ENCODE measurements at places on chromosomes 2 and 18.
A peak's percentile ranks its signal among the peaks of the same experiment; 100 is the strongest.

- no peak for DNase-seq
Measured at GRCh38 chr2:159982842-159983785, 79.3 kb downstream of the PLA2R1 start.

GRCh38 chr18:49101236-49101635 lies 150.5 kb upstream of the SMAD7 start:
- DNase-seq: no peak

- DNase-seq: no peak
Measured at GRCh38 chr2:156944871-156945270, 312.6 kb upstream of the GALNT5 start.

- no peak for DNase-seq
Measured at GRCh38 chr2:84969511-84970209, 1.3 kb upstream of the KCMF1 start.

GRCh38 chr2:44708661-44709000 lies 232.9 kb upstream of the SIX3 start:
- no peak for DNase-seq

DNA sequence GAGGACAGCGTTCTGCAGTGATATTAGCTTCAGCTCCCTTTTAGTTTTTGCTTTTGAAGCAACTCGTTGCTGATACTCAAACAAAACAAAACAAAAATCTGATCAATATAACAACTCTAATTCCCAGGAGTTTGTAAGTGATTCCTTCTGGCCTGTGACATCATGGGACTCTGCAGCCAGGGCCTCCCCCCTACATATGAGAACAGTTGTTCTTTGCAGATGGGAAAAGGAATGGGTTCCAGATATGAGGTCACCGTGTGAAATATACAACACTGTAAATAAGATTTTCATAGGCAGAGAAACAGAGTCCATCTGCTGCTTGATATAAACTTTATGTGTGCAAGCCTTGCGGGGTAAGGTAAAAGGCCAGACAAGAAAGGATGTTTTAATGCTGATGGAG lies 56.7 kb downstream of the DIS3L2 start:
- no peak for DNase-seq

DNA sequence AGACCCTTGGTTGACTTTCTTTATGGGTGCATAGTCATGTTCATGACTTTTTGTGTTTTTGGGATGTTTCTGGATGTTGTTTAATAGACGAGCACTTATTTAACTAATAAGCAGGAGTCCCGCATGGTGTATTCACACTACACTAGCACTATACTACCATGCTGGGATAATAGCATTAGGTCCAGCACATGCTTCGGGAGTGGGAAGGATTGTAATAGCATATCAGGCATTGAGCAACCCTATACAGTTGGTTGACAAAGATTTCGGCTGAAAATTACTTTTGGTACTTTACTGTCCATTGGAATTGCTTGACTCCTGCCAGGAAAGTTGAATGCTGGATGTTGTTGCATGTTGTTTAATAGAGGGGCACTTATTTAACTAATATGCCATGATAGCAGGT lies 2.8 kb downstream of the SH3RF3 start:
- DNase-seq: no peak

DNA sequence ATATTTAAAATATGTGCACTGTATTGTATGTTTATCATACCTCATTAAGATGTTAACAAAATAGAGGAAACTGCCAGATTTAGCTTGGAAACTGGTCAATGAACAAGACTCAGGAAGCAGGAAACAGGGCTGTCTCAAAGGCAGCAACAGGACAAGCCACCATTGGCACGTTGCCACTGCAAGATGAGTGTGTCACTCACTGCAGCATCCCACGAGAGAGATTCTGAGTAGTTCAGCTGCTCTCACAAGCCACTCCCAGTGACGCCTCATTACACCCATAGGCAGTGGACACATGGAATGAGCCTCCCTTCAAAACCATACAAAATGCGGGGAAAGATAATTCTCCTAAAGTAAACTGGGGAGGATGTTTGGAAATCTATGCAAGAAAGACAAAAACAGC lies 181.9 kb upstream of the DLGAP1 start:
- no peak for DNase-seq

GRCh38 chr2:226845386-226846116 lies 9.7 kb downstream of the RHBDD1 start:
- DNase-seq: no peak

DNA sequence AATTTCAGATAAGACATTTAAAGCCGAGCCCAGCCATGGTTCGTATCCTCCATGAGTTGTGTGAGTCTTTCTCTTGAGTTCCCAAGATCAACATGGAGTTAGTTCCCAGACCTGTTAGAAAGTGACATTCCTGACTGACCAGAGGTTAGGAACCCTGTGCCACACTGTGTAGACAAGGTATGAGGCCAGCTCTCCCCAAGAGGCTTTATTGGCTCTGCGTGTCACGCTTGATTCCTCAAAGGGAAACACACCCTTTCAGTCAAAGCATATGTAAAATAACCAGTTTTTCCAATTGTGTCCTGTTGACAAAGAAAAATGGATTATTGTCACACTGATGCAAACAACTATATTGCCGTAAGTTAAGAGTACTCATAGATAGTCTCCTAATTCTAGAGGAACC lies 1.2 kb downstream of the SULT1C3 start:
- DNase-seq: no peak

GRCh38 chr2:197828464-197829135 lies 24.2 kb downstream of the PLCL1 start:
- no peak for DNase-seq

GRCh38 chr2:213846856-213847255 lies 562.6 kb downstream of the SPAG16 start:
- DNase-seq: peak; percentile 23

- no peak for DNase-seq
Measured at GRCh38 chr2:28234807-28235206, 157.9 kb upstream of the FOSL2 start.

- DNase-seq: no peak
Measured at GRCh38 chr18:5197032-5197434, at the start of gene AKAIN1. TSS of gene AKAIN1 (minus strand) at chr18:5197257. CDS start at chr18:5197053, 204 bp downstream.

GRCh38 chr18:27656167-27656778 lies 471.2 kb upstream of the CHST9 start:
- DNase-seq: no peak

GRCh38 chr2:151878655-151879563 lies 50.7 kb upstream of the ARL5A start:
- no peak for DNase-seq

- no peak for DNase-seq
Measured at GRCh38 chr2:81327911-81328310, 1023.4 kb upstream of the LRRTM1 start.

DNA sequence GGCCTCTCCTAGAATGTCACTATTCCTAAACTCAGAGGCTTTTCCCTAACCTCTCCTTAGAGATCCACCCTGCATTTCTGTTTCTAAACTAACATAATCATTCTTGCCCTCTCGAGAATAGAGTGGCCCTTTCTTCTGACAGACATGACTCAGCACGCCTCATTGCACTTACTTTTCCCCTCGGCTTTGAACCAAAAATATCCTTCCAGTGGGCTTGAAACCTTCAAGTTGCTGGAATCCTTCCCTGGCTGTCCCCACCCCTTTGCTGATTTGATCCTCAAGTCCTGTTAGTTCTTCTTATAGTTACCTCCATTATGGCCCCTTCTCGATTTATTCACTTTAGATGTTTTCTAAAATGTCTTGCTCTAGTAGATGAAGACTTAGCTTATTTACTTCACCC lies 158.0 kb downstream of the LTBP1 start:
- no peak for DNase-seq

DNA sequence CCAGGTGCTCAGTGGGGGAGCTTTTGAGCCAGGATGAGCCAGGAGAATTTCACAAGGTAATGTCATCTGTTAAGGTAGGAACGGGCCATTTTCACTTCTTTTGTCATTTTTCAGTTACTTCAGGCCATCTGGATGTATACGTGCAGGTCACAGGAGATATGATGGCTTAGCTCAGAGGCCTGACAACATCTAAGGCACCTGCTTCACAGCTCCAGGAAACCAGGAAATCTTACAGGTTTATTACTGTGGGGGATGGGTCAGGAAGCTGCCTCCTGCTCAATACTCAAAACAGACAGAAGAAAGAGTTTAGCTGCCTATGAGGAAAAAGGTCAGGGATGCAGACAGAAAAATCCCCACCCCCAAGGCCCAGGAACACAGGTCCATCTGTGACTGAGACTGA lies 364.3 kb upstream of the LRP1B start:
- no peak for DNase-seq

- no peak for DNase-seq
Measured at GRCh38 chr2:170330881-170331280, 152.9 kb downstream of the MYO3B start.

DNA sequence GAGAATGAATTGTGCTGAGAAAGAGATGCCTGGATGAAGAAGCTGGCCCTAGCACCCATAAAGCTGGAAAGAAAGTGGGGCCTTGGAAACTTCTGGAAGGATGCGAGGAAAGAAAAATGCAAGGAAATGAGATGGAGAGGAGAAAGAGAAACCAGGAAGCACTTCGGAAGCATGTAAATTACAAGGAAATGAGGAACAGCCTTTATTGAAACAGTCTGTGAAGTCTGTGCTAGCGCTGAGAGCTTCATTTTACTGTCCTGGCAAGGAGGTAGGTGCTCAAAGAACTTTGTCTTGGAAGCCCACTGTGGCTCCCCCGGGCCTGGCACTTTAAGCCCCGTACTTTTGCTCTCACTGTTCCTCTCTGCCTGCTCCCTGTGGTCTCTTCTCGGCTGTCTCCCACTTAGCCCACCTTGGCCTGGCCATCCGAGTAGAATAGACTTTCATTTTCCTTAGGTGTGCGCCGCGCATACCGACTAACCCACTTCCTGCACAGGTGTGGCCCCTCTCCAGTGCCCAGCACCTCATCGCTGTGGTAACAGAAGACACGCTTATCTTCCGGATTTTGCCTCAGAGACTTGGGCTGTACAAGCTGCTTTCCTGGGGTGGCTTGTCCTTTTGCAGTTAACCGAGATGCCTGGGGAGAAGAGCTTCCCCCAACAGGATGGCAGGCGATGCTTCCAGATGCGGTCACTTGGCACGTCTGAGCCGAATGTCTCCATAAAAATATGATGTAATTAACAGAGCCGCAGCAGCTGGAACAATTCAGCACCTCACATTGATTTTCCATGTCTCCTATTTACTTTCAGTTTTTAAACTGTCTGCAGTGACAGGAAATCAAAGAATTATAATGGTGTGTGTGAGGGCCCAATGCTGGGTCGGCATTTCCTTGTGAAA lies 199.6 kb downstream of the HRH4 start:
- no peak for DNase-seq

DNA sequence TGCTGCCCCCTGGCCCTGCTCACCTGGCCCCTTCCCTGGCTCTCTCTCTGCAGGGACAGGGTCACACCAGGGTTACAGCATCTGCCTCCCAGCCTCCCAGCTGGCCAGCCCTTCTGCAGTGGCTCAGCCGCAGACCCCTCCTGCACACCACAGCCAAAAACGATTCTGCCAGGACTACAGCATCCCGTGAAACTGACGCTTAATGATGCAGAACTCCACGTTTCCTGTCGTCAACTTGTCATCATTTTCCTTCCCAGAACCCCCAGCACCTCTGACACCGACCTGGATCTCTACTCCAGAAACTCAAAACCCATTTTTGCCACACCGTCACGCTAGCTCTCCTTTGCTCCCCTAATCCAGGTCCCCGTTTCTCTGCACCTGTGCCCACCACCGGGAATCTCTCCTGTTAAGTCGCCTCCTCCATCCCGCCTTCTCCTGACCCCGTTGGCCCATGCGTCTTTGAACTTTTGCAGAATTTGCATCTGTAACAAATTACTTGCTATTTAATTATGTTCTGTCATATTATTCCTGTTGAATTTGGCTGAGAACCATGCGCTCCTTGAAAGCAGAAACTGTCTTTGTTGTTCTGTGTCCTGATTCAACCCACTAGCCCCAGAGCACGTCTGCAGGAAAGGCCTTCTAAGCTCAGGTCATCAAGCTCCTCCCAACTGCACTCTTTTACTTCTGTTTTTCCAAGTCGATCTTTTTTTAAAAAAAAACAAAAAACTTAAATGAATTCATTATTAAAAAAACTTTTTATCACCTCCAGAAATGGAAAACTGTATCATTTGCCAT lies 173.2 kb upstream of the COPS8 start:
- DNase-seq: no peak

DNA sequence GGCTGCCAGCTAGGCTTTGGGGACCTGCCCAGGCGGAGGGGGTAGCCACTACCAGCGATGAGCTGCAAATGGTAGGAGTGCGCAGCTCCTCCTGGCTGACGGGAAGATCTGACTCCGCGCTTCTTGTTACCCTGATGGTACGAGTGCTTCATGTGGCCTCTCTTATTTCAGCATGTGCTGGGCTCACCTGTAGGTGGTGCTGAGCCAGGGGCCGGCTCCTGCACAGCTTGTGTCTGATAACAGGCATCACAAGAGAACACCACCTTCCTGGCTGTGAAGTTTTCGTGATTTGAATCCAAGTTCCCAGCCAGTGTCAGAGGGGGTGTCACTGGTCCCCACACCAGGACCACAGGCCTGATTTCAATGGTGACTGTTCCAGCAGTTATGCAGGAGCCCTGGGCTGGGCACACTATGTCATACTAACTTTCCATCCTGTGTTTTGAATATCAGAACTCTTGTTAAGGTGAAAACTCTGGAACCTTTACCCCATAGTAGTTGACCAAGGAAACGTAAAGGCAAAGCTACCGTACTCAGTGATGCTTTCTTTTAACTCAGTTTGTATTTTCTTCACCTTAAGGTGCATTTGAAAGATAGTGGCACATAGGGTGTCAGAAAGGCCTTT lies 28.0 kb downstream of the APCDD1 start:
- no peak for DNase-seq

GRCh38 chr2:172307800-172308199 lies 119.6 kb upstream of the ITGA6 start:
- DNase-seq: no peak

GRCh38 chr2:74097574-74097973 lies 50.1 kb downstream of the BOLA3 start:
- DNase-seq: no peak

- DNase-seq: no peak
Measured at GRCh38 chr2:239886781-239887180, 138.4 kb downstream of the NDUFA10 start.

DNA sequence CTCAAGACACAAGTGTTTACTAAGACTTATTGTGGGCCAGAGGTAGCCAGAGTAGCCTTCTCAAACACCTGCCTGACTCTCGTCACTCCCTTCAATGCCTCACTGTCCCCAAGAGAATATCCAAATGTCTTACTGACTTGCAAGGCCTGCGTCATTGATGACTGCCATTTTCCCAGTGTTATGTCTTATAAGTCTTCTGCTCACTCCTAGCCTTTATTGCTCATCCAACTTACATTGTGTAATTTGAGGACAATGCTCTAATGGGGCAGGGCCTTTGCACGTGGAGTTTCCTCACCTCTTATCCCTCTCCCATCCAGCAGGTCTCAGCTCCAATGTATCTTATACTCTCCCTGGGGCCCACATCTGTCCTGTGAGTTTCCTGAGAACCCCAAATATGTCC lies 10.1 kb upstream of the CD226 start:
- no peak for DNase-seq

GRCh38 chr2:197293252-197294007 lies 17.1 kb downstream of the ANKRD44 start:
- DNase-seq: no peak

GRCh38 chr2:233210843-233211547 lies 40.5 kb upstream of the ATG16L1 start:
- peak; percentile 69 for DNase-seq

GRCh38 chr18:79191956-79192355 lies 122.8 kb downstream of the ATP9B start:
- DNase-seq: no peak
